ENCODE measurements at places on chromosomes 4 and X. TPM values are rescaled to one million over a fixed set of nuclear protein-coding genes. Genes with fewer than 3 reads are reported as not detected.

GRCh38 chr4:2367626-2368025 lies 50.8 kb downstream of the ZFYVE28 start:
- no peak overlapping the region for H3K27ac ChIP-seq
- no peak for DNase-seq
- H3K27me3 ChIP-seq = peaks cover 13% of the 10 kb centered on the region

GRCh38 chrX:43861750-43862149 lies 20.5 kb downstream of the MAOB start:
- peaks cover 13% of the 10 kb centered on the region for H3K27me3 ChIP-seq
- no peaks in the 10 kb centered on the region for H3K4me1 ChIP-seq
- no peak overlapping the region for H3K27ac ChIP-seq
- H3K36me3 ChIP-seq = no peaks in the 10 kb centered on the region
- DNase-seq = no peak

DNA sequence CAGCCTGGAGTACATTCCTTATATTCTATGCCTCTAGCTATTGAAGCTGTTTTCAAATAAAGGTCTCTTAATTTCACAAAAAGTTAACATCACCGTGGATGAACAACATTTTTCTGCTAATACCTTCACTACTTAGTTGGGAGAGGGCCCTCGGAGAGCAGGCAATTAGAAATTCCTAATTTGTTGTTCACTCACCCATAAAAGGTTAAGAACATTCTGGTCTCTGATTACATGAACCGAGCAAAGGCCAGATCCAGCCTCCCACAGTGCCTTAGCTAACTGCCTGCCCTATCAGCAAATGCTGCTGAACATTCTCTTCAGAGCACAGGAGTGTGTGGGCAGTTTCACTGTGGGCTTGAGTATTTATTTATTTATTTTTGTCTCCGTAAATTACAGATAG lies 36.0 kb upstream of the TTC29 start:
- H3K27ac ChIP-seq = no peak overlapping the region
- DNase-seq = no peak
- no peak overlapping the region for H3K4me3 ChIP-seq
- no peaks in the 10 kb centered on the region for H3K36me3 ChIP-seq

- no peaks in the 10 kb centered on the region for H3K36me3 ChIP-seq
- no peaks in the 10 kb centered on the region for H3K4me1 ChIP-seq
- H3K4me3 ChIP-seq = no peak overlapping the region
- no peak overlapping the region for H3K27ac ChIP-seq
- peaks cover 45% of the 10 kb centered on the region for H3K27me3 ChIP-seq
These were observed 444.1 kb downstream of the BCOR start for GRCh38 chrX:39653691-39654090.

DNA sequence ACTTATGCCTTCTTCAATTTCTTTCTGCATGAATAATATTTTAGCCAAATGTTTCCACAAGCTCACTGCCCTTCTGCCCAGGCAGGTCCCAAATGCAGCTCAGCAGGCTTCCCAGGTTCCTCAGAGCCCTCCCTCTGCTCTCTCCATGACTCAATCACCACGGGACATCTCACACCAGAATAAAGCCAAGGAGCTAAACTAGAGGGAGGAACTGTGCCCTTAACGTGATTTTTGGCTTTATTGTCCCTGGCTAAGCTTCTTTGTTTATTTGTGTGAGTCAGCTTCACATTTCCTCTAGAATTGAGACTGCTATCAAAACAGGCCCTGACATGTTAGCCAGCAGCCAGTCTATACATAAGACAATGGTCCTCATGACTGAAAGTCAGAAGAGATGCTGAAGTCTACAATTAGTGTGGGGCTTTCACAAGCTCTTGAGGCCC lies 186.4 kb upstream of the GALNT7 start:
- no peak overlapping the region for H3K27ac ChIP-seq
- H3K4me3 ChIP-seq = no peak overlapping the region

DNA sequence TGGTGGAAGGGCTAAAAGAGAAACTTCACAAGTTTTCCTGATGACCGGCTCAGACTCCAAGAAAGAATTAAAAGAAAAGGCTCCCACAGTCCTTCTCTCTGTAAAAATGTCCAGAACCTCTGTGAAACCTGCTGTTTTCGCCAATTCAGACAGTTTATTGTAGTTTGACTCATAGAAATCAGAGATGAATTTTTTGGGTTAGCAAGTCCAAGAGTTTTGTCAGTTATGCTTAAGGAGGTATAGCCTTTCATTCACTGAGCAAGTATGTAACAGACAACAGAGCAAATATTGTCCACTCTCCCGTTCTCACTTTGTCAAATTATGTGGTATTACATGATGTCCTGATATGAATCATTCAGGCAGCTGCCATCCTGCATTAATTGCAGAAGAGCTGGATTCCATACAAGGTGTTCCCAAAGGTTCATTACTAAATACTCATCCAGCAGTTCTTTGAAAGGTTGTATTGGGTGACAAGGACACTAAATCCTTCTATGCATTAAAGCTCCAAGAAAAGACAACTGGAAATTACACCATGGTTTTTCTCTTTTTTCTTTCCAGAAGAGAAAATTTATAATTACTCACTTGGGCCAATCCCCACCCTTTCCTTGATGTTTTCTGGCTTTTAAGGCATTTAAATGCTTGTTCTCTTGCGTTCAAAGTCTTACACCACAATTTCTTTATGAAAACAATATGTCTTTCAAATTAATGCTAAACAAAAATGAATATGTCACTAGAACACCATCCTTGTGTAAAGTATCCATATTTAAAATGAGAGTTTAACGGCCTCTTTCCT lies 30.0 kb upstream of the PLAC1 start:
- H3K4me1 ChIP-seq = peaks cover 11% of the 10 kb centered on the region
- no peaks in the 10 kb centered on the region for H3K36me3 ChIP-seq
- H3K27me3 ChIP-seq = peaks cover 11% of the 10 kb centered on the region
- peak; percentile 53 for DNase-seq

DNA sequence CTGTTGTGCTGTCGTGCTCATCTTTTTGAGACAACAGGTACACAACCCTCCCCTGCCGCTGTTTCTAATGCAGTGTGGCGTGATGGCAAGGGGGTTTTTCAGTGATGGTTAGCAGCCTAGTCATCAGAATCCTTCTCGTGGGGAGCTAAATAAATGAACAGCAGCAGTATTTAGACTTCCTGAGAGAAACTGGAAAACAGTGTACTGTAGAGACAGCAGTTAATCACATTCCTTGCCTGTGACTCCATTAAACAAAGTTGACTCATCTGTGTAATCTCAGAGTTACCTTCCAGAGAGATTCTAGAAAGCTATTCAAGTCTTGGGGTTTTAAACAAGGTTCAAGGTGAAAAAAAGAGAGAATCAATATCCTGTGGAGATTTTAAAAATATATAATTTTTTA lies 1753.2 kb upstream of the PCDH7 start:
- H3K36me3 ChIP-seq = no peaks in the 10 kb centered on the region
- H3K4me3 ChIP-seq = no peak overlapping the region
- no peak overlapping the region for H3K27ac ChIP-seq

DNA sequence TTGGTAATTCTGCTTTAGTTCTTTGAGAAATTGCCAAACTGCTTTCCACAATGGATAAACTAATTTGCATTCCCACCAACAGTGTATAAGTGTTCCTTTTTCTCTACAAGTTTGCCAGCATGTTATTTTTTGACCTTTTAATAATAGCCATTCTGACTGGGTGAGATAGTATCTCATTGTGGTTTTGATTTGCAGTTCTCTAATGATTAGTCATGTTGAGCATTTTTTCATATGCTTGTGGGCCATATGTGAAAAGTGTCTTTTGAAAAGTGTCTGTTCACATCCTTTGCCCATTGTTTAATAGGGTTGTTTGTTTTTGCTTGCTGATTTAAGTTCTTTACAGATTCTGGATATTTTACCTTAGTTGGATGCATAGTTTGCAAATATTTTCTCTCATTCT lies 25.9 kb downstream of the ENPEP start:
- no peak overlapping the region for H3K27ac ChIP-seq
- no peaks in the 10 kb centered on the region for H3K36me3 ChIP-seq
- DNase-seq = no peak
- no peak overlapping the region for H3K4me3 ChIP-seq
- peaks cover 10% of the 10 kb centered on the region for H3K4me1 ChIP-seq
- no peaks in the 10 kb centered on the region for H3K27me3 ChIP-seq

GRCh38 chrX:150047818-150048217 lies 109.5 kb upstream of the EOLA2 start:
- no peaks in the 10 kb centered on the region for H3K36me3 ChIP-seq
- H3K4me3 ChIP-seq = no peak overlapping the region
- peaks cover 2% of the 10 kb centered on the region for H3K27me3 ChIP-seq
- no peak for DNase-seq
- H3K4me1 ChIP-seq = no peaks in the 10 kb centered on the region

DNA sequence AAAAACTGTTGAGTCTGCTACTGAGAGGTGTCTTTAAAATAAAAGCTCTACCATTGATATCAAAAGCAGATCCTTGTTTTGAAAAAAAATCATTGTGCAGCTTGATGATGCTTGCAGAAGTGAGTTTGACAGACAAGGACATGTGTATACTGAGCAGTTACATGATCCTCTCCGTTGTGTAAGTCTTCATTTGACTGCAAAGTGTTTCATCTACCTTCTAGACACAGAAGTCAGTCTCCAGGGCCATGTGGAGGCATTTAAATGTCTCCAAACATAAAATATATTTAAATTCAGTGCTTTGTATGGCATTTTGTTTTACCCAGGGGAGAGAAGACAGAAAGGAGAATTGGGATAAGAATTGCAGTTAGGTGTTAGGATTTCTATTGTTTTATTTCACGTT lies 107.8 kb upstream of the MYOZ2 start:
- H3K4me1 ChIP-seq = peaks cover 10% of the 10 kb centered on the region
- peak overlapping the region; percentile 75 for H3K27ac ChIP-seq
- H3K36me3 ChIP-seq = peaks cover 22% of the 10 kb centered on the region
- no peaks in the 10 kb centered on the region for H3K27me3 ChIP-seq
- peak overlapping the region; percentile 51 for H3K4me3 ChIP-seq

- H3K27me3 ChIP-seq = peaks cover 2% of the 10 kb centered on the region
- no peak overlapping the region for H3K4me3 ChIP-seq
- no peak for DNase-seq
- no peaks in the 10 kb centered on the region for H3K36me3 ChIP-seq
- H3K4me1 ChIP-seq = no peaks in the 10 kb centered on the region
These were observed 42.3 kb upstream of the LNX1 start for GRCh38 chr4:53633608-53634007.

Gene IL3RA
- 7.8 TPM for total RNA-seq

Gene TCEAL7
- total RNA-seq = 155 TPM

Gene ASB9
- 3.6 TPM for total RNA-seq

Gene RNF113A
- 11.9 TPM for total RNA-seq
